M059J (cell line): ENCODE measurements at places on chromosomes 6 and 20.

DNA sequence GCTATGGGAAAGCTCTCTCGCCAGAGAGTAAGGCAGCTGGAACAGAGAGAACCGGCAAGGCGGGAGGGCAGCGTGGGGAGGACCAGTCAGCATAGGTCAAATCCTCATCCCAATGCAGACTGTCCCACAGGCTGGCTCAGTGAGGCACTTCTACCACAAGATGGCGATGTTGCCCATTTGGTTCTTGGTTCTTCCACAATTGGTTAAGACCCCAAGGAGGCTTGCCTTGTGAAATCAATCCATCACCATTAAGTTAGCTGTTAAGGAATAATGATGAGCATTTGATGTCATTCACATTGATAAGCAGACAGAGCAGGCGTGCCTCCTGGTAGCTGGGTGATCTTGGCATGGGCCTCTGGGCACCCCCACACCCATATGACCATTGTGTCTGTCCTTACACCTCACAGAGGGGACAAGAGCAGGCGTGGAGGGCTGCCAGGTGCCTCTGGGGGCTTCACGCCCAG lies 2.4 kb downstream of the CSTL1 start:
- peak; percentile 81 for DNase-seq

- no peak for DNase-seq
These were observed 224.2 kb downstream of the SYNDIG1 start for GRCh38 chr20:24693466-24694156.

DNA sequence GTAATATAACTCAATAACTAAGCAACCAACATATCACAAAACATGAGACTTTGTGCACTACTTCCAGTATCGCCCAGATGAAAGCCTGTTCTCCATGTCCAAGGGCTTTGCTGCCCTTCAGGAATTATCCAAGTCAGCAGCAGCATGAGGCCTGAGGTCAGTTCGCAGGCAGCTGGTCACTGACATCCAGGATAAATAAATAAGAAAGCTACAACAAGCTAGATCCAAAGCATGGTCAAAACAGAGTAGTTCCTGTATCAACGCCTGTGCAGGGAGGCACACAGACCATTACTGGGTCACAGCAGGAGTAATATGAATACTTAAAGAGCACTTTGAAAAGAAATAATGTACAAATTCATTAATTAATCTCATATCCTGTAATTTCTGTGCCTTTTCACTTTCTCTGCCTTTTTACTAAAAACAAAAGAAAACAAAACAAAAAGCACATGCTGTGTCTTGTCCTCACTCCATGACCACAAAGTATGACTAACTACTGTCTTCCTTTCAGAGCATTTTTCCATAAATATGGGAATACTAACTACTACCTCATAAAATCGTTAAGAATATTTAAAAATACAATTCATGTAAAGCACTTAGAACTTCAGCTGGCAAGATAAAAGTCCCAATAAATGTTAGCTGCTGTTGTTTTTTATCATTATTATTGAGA lies 374.9 kb upstream of the IRAK1BP1 start:
- DNase-seq = peak; percentile 48

DNA sequence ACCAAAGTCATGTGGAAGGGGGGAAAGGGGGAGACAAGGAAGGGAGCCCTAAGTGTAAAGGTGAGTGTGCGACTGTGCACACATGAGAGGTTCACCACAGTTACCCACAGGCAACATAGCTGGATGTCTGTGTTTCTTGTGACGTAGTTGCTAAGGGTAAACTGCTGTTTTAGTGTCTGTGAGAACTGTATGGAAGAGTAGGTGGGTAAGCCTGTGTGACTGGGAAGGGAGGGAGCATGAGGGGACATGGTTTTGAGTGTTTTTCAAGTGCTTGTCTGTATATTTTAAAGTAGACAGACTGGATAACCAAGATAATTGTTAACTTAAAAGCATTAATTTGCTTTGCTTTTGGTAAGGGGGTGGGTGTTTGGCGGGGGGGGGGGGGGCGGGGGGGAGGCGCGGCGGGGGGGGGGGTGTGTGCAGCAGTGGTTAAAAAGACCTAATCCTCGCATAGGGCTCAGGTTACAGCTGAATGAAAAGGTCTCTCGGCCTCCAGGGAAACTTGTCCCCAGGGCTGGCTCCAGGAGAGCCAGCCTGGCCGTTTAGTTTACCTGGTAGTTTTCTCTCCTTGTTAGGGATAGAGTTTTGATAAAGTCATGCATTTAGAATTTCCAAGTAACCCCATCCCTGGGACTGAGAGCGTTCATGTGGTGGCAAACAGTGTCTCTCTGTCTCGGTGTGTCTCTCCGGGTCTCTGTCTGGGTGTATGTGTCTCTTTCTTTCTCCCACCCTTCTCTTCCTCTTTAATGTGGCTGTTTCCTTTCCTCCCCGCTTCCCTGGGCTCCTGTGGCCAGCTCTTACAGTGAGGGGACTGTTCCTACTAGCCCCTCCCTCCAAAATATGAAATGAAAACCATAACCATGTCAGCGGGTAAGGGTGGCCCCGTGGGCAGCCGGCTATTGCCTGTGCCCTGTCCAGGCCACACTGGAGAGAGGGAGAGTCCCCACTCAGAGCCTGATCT lies 3.4 kb downstream of the SCUBE3 start:
- DNase-seq = peak; percentile 29

GRCh38 chr20:53048387-53048786 lies 76.2 kb downstream of the TSHZ2 start:
- DNase-seq = no peak

GRCh38 chr6:132511831-132512220 lies 1.1 kb downstream of the STX7 start:
- DNase-seq = no peak
